ENCODE measurements at places on chromosomes 11 and 22.

GRCh38 chr11:117998664-117999353, 12.6 kb downstream of the IL10RA start:
- DNase-seq: no peak

DNA sequence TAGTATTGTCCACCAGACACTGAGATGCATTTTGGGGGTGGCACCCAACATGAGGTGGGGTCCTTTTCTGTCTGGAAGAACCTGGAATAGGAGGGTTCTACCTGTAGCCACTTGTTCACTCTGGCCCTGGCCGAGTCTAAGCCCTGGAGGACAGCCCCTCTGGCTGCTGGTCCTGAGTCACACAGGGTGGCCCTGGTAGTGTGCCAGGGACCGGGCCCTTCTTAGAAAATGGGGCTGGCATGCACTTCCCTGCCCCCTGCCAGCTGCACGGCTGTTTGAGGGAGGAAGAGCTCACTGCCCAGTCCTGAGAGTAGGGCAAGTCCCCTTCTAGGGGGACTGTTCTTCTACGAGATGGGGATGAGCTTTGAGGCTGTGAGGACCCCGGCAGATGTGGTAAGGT, 2.2 kb downstream of the PLCB3 start:
- no peak for DNase-seq

DNA sequence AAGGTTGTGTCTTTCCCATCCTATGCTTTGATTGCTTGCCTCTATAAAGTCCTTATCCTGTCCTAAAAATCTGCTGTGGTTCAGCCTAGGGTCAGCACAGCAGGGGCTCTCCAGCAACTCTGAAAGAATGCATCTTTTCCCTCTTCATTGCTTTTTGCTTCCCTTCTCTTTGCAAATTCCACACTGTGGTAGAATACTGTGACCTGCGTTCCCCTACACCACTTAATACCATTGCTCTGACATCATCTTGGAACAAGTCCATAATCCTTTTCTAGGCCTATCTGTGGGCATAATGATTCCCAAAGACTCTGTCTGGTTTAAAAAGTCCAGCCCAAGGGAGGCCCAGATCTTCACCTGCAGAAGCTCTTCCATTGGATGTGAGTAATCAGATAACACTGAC, 177.7 kb downstream of the NAV2 start:
- DNase-seq: no peak

GRCh38 chr11:105740164-105740903, 130.5 kb downstream of the GRIA4 start:
- no peak for DNase-seq

DNA sequence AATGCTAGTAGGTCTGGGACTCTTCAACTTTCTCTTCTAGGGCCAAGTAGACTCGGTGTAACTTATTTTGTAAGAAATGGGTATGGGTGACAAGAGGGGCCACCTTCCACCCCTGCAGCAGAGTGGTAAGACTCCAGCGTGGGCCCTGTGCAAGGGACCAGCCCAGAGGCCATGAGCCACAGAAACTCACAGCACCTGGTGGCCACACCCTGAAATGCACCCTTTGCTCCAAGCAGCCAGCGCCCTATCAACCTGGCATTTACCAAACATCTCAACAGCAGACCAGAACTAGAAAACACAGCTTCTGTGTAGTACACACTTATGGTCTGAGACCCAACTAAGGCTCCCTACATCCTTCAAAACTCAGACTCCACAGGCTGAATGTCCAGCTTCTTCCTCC, 5.7 kb downstream of the CDCA5 start:
- DNase-seq: peak; percentile 69

- DNase-seq: no peak
Measured at GRCh38 chr22:42880815-42881214, 23.7 kb upstream of the ARFGAP3 start.

- no peak for DNase-seq
Measured at GRCh38 chr11:11477695-11478420, 124.8 kb upstream of the CSNK2A3 start.

DNA sequence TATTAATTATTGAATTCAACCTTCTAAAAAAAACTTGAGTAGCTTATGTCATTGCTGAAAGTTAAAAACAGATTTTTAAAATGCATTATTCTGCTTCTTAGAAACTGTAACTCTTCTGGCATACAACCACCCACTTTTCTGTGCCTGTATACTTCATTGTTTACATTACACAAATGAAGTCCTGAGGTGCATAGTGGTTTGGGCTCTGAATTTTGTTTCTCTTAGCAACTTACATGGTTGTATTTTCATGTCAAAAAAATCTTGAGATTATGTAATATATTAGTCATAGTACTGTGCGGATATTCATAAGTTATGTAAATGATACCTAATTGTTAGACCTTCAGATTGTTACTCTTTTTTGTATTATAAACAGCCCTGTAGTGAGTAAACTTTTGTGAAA, 12.2 kb downstream of the SC5D start:
- no peak for DNase-seq

- no peak for DNase-seq
Measured at GRCh38 chr11:119380827-119381180, 686 bp downstream of the USP2 start.

- DNase-seq: no peak
Measured at GRCh38 chr11:33869481-33870422, 22.1 kb downstream of the LMO2 start.

DNA sequence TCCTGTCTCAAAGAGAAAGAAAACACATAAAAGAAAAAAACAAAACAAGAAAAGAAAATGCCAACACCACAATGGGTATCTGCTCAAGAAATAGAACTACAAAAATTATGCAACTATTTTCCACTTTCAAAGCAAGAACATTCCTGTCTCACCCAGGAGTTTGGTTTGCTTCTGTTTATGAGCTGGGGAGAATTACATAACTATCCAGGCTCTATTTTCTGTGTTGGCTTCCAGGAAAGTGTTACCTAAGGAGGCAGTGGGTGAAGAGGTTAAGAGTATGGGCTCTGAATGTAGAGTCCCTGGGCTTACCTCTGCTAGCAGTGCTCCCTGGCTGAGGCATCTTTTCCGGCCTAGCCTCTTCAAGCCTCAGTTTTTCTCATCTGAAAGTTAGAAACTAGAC, 426.7 kb downstream of the MIAT start:
- DNase-seq: no peak

DNA sequence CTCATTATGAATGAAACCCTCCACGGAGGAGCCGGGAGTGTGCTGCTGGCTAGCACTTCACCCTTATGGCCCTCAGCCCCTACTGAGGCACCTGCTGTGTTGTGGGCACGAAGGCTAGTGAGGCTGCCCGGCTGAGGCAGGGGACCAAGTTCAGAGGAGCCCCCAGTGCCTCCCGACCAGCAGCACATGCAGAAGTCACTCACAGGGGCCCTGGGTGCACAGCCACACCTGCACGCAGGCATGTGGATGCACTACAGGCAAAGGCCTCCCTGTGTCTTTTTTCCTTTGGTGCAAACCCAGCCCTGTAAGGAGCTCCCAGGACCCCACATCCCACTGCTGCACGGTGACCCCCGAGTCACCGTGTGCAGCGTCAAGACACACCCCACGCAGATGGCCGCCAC, 261.5 kb downstream of the BRD1 start:
- DNase-seq: no peak

DNA sequence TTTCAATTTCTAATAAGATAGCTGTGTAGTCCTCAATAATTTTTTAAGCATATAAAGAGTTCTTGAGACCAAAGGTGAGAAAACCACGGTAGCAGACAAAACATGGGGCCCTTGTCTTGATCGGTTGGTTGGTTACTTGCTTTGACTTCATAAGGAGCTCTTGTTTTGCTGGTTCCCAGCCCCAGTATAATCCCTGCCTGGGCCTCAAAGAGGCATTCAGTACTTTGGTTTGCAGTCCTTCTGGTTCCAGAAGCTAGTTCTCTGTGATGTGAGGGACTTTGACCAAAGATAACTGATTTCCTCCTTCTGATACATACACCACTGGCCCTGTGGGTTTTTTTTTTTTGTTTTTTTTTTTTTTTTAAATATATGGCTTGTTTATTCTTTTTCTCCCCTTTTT, 17.1 kb downstream of the MARK2 start:
- no peak for DNase-seq

- DNase-seq: no peak
Measured at GRCh38 chr11:12544986-12545775, 129.0 kb upstream of the TEAD1 start.

DNA sequence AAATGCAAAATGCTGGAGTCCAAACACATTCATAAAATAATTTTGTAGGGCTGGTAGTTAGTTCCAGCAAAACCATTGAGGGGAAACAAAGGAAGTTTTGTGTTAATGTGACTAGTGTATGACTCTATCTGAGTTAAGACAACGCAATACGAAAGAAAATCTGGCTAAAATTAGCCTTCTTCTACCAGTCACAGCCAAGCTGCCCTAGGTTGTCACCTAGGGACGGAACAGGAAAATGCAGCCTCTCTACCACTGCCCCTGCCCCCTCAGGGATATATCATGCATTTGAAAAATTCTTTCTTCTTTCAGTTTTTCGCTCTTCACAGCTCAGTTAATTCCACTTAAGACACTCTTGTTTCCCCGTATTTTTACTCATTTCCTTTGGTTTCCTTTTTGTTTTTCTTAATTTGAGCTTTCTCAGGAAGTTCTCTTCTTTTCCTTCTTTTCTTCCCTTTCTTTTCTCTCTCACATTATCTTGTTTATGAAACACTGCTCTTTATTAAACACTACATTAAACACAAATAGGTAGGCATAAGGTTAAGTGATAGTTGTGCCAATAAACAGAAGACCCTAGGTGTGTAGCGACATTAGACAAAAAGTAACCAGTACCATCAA, 30.6 kb downstream of the KIRREL3 start:
- peak; percentile 25 for DNase-seq

GRCh38 chr11:35541621-35542375, 16.4 kb upstream of the PAMR1 start:
- DNase-seq: no peak

DNA sequence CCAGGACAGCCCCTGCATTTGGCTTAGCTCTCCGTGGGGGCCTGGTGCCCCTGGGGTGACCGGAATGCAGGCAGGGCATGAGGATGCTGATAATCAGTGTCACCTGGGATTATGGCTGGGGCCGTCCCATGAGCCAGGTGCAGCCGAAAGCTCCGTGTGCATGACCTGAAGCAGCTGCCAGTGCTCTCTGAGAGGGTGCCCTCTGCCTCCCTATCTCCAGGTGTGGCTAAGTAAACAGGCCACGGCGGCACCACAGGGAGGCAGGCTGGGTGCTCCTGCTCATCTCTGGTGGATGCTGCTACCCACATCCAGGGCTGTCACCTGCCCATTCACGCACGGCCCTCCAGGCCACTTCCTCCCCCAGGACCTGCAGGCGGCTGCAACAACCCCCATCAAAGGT, 29.8 kb downstream of the DUSP8 start:
- DNase-seq: no peak

GRCh38 chr11:96643173-96643572, 253.4 kb downstream of the JRKL start:
- DNase-seq: no peak

- DNase-seq: peak; percentile 65
Measured at GRCh38 chr11:100719809-100720221, 32.7 kb downstream of the ARHGAP42 start.

- DNase-seq: no peak
Measured at GRCh38 chr22:23115825-23116494, 25.8 kb downstream of the RSPH14 start.

- peak; percentile 25 for DNase-seq
Measured at GRCh38 chr11:30586251-30587144, at the start of gene MPPED2. Gene MPPED2, minus strand, starts transcription at chr11:30586353. Its CDS starts 5,980 bp downstream, at chr11:30580373.

GRCh38 chr11:44065841-44066731, at the start of gene ACCS:
Gene ACCS, plus strand, starts transcription at chr11:44066270. Its CDS starts 1,358 bp downstream, at chr11:44067628.
- peak; percentile 97 for DNase-seq

GRCh38 chr11:86802601-86803051, 2.3 kb downstream of the PRSS23 start:
- DNase-seq: peak; percentile 62

- no peak for DNase-seq
Measured at GRCh38 chr11:27470826-27471588, 1.6 kb downstream of the LGR4 start.

Measured in A549 (cell line).